NCI-H526 treated with DMSO at 0.1 percent for 48 hours (cell line): ENCODE measurements at places on chromosomes 3 and 15.

- no peak for DNase-seq
These were observed 5.1 kb upstream of the CP start for GRCh38 chr3:149226776-149227175.

DNA sequence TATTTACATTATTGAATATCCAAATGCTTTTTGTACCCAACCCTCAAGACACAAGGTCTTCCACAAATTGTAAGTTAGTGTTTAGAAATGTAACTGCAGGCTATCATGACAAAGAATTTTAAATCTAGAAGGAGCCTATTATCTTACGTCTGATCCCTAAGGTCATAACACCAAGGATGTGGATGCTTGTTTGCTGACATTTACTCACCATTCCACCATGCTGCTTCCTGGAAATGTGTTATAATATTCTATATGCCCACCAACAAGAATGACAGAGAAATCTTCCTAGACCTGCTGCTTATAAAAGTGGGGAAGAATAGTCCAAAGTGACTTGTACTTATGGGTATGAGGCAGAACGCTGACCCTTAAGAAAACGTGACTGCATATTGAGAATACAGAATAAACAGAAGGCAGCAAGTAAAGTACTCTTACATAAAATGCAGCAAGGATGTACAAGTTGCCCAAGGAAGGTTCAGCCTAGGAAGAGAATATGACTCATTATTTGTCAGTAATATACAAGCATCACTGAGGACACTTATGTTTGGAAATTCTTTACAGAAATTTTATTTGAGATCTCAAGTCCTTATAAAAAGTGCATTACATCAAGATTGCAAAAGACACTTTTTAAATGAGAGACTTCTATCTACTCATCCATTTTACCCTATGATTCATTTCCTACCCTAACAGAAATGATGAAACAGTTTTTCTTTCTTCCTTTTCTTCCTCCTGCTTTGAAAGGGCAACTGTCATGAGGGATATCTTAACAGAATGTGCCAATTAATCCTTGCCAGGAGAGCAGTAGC is 59.6 kb downstream of the ESYT3 start:
- no peak for DNase-seq

- no peak for DNase-seq
These were observed 22.4 kb downstream of the ZBTB38 start for GRCh38 chr3:141390747-141391146.

- no peak for DNase-seq
These were observed 23.0 kb downstream of the UBP1 start for GRCh38 chr3:33417066-33417673.

GRCh38 chr3:179943117-179943880 is 93.4 kb downstream of the PEX5L start:
- DNase-seq: no peak

DNA sequence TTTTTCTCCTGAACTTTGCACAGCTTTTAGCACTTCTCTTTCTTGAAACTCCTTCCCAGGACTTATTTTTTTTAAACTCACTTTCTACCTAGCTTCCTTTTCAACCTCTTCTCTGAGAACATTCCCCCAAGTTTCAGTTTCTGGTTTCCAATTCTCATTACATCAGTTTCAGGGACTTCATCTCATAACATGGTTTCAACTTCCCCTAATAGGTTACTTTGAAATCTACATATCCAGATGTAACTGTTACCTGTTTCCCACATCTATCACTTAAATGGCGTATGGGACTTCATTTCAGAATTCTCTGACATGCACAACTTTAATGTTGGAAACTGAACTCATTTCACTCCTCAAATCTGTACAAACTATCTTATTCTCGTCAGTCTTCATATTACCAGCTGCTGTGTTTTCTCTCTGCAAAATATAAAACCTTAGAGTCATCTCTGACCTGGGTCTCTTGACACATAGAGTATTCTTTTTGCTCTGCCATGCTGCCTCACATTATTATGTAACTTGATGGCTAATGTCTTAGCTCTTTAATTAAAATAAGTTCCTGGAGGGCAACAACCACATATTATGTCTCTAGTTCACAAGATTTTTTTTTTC is 58.4 kb downstream of the NME9 start:
- DNase-seq: no peak

DNA sequence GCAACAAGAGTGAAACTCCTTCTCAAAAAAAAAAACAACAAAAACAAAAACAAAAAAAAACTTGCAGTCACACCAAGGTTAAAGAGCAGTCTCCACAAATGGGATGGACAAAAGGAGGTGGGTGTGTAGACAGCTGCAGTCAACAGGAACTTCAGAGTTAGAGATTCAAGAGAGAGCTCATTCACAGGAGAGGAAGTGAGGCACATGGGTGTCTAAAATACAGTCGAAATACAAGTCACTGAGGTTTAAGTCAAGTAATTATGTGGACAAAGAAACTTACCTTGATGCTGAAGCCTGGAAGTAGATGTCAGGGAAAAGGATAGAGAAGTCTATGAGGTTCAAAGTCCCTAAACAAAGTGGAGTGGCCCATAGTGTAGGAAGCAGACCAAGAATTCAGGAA is 14.8 kb downstream of the MRPS11 start:
- no peak for DNase-seq
